A549 treated with Mapracorat at 1 μM for 4 hours (cell line): ENCODE measurements at places on chromosomes 16 and 17. TPM values are rescaled to one million over a fixed set of nuclear protein-coding genes. Genes with fewer than 3 reads are reported as not detected.

Gene TLCD2
- total RNA-seq, result 1.4 to 2.1 TPM (median 1.7 TPM) in 5 replicates

Gene DPEP3
- total RNA-seq, result not detected in 5 replicates

Gene MYH1
- not detected in 5 replicates for total RNA-seq

Gene USP6
- 0.01 to 0.06 TPM in 2 of 5 replicates, not detected in the others for total RNA-seq

Gene CNGB1
- 0.05 to 0.49 TPM (median 0.08 TPM) in 5 replicates for total RNA-seq

Gene KRTAP2-1
- not detected in 5 replicates for total RNA-seq

Gene MYH10
- 16.1 to 23.4 TPM (median 21.3 TPM) in 5 replicates for total RNA-seq

Gene SERPINF2
- total RNA-seq, result 2.3 to 3.5 TPM (median 2.9 TPM) in 5 replicates
